ENCODE measurements at places on chromosomes 5 and 9. TPM values are rescaled to one million over a fixed set of nuclear protein-coding genes. Genes with fewer than 3 reads are reported as not detected.
A peak's percentile ranks its signal among the peaks of the same experiment; 100 is the strongest.

Gene NR6A1
- 0.98 TPM for total RNA-seq

Gene SNAPC4
- total RNA-seq: 16.3 TPM

Gene TXNDC8
- total RNA-seq: not detected

Gene ZBTB26
- 11.3 TPM for total RNA-seq

Gene CTXN3
- total RNA-seq: not detected

Gene LOX
- not detected for total RNA-seq

Gene BARHL1
- not detected for total RNA-seq

Gene JAKMIP2
- 4.3 TPM for total RNA-seq

- no peak for ATAC-seq
Observed at GRCh38 chr5:160491438-160491837, 69.8 kb downstream of the PTTG1 start.

DNA sequence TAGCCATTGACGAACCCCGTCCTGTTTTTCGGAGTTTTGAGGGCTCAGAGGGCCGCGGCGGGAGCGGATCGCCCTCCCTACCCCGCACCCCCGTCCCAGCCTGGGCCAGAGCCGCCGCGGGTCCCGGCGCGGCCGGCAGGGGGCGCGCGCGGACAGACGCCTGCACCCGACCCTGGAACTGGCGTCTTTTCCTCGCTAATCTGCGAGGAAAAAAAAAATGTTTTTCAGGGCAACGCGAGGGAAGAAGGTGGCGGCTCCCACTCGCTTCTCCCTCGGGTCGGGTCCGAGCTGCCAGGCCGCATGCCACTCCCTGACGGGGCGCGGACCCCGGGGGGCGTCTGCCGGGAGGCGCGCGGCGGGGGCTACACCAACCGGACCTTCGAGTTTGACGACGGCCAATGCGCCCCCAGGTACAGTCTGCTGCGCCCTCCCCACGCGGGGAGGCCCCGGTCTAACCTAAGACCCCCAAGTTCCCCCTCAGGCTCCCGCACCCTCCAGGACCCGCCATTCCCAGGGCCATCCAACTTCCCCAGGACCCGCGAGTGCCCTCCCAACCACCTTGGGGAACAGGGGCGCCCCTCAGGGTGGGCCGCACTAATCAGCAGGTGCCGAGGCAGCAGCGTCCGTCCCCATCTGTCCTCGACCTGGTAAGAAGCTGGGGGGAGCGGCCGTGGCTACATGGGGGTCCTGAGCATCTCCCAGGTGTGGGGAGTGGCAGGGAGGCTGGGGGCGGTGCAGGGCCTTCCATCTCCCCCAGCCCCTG, at the start of gene KCNT1:
TSS of gene KCNT1 (plus strand) at position 227 of the 763 bp plus-strand sequence. CDS start at position 301, 74 bp downstream.
- peak; percentile 77 for ATAC-seq

- ATAC-seq: no peak
Observed at GRCh38 chr9:108207561-108208165, 648.1 kb downstream of the ACTL7B start.

- no peak for ATAC-seq
Observed at GRCh38 chr9:110187126-110187525, 20.8 kb downstream of the C9orf152 start.

GRCh38 chr5:114473541-114473940, 111.7 kb downstream of the KCNN2 start:
- no peak for ATAC-seq

DNA sequence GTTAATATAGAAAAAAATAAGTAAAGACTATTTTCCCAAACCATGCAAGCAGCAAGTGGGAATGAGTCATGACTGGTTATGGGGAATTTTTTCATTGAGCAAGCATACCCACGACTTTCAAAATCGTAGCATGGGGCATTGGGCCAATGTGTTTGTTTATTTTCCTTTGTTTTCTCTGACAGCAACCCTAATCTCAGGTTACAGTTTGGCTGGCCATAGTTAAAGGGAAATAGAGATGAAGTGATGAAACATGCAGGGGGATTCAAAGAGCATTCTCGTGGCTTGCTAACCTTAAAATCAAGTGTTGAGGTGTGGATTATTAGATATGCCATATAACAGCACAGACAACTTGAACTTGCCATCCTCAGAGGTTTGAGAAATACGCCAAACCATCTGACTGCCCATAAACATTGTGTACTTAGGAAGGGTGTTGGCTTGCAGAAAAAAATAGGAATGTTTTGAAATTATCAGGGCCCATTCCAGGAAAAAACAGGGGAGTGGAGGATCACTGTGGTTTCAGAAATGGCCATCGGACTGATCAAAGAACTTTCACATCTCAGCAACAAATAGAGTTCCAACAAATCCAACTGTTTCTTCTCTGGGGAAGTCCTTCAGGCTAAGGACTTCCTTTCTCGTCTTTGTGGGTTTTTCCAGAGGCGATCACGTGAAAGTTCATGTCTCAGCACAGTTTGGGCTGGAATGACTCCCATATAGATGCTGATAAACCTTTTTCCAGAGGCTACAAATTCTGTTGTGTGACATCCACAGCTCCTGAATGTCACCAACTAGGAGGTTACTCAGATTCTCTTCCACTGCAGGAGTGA, 259.1 kb downstream of the SYK start:
- peak; percentile 63 for ATAC-seq

GRCh38 chr9:4820168-4820567, 27.4 kb downstream of the RCL1 start:
- ATAC-seq: no peak

DNA sequence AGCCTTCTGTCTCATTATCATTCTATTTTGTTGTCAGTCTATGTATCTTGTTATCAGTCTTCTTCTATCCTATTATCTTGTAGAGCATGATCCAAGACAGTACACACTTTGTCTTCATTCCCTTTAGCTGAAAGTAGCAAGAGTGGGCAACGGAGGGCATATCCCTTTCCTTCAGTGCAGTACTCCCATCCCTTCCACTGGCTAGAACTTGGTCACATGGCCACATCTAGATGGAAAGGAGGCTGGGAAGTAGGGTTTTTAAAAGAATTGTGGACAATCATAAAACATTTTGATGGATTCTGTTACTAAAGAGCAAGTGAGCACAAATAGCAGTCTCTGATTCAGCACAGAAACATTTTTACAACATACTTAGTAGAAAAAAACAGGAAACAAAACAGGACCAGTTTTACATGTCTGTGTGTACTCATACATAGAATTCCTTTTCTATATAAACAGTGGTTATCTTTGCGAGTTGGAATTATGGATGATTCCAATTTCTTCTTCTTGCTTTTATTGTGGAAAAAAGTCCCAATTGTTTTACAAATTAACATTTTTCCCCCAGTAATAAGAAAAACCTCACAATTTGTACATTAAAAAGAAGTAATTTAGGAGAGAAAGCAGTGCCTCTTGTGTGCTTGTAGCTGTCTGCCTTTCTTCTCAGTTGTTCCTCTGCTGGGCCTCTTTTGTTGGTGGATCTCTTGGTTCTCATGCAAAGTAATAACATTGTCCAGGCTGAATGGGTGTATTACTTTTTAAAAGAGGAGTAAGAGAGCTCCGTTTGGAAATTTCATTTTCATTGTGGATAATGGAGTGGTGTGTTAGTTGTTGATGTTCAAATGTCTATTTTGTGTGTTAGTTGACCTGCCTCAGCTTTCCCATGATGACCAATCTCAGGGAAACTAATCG, 410.9 kb upstream of the TRPC7 start:
- no peak for ATAC-seq

GRCh38 chr5:10892911-10893215, 131.8 kb upstream of the DAP start:
- ATAC-seq: no peak

GRCh38 chr9:20395651-20396050, 226.6 kb downstream of the MLLT3 start:
- ATAC-seq: no peak

DNA sequence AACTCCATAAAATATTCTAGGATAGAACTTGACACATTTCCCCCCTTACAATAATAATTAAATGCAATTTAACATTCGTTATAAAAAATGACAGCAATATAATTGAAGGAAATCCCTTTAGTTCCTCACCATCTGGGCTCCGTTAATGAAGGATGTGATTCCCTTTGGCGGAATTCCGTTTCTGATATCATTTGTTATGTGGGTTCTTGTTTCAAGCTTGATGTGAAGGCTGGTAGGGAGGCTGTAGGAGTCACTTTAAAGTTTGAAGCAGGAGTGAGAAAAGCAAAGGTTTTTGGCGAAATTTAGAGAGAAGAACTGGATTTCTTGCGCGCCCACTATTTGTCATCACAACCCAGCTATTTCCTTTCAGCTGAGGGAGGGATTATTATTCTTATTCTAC, 4.0 kb downstream of the RGS7BP start:
- no peak for ATAC-seq

DNA sequence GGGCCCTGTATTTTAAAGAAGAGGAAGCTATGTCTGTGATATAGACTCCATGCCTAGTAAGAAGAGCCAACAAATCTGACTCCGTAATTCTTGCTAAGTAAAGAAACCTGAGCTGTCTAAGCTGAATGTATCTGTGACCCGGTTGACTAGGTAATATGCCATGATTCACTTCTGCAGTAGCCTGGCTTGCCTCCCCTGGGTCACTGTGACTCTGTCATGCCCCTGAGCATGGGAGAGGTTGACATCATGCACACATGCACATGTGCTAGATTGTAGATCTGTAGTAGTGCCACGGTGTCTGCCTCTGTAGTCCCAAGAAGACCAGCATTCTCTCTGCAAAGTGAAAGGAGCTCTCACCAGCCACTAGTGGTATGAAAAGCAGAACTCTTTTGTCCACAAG, 9.1 kb downstream of the SLC22A5 start:
- ATAC-seq: peak; percentile 28

DNA sequence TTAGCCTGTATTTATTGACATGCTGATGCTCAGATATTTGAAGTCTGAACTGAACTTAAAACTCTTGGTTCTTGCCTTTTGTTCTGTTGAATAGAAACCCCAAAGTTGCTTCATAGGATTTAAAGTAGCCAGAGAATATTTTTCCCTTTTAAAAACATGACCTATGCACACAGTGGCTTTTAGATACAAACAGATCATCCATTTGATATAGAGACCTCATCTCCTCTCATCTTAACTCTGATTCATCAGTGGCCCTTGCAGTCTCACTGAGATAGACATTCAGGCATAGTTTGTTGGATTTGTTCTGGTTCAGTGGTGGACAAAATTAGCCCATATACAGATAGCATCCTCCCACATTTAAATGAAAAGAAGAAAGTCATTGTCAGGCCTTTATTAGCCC, 43.5 kb upstream of the PJA2 start:
- ATAC-seq: no peak

GRCh38 chr9:89724659-89725058, 119.8 kb downstream of the GADD45G start:
- peak; percentile 42 for ATAC-seq

GRCh38 chr5:103243665-103244064, 14.9 kb upstream of the MACIR start:
- no peak for ATAC-seq

DNA sequence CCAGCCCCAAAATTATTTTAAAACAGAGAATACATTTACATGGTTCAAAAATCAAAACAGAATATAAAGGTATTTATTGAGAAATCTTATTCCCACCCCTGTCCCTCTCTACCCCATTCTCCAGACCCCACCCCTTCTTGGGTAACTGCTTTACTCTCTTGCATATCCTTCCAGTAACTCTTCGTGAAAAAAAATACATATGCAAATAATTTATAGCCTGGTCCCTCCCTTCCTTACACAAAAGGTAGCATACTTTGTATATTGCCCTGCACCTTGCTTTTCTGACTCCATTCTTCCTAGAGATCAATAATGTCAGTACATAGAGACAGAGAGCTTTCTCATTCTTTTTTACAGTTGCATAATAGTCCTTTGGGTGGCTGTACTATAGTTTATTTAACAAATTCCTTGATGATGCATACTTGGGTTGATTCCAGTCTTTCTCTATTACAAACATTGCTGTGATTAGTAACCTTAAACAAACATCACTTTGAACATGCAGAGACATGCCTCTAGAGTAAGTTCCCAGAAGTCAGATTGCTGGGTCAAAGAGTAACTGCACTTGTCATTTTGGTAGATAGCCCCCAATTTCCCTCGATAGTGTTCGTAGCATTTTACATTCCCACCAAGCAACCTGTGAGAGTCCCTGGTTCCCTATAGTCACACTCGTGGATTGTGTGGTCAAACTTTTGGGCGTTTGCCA, 47.9 kb downstream of the STOM start:
- ATAC-seq: peak; percentile 59

DNA sequence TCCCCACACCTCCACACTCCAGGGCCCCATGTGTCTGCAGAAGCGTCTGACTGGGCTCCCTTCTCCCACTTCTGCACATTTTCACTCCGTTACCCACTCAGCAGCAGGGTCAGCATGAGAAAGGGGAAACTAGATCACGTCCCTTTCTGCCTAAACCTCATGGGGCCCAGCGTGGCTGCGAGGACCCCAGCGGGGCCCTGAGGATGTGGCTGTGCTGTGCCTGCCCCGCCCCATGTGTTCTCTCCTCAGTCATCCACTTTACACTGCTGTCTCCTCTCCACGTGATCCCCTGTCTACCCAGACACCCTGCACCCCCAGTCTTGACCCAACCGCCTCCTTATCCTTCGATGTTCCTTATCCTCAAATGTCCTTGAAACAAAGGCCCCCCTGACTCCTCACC, 59.8 kb upstream of the OTULINL start:
- ATAC-seq: no peak

DNA sequence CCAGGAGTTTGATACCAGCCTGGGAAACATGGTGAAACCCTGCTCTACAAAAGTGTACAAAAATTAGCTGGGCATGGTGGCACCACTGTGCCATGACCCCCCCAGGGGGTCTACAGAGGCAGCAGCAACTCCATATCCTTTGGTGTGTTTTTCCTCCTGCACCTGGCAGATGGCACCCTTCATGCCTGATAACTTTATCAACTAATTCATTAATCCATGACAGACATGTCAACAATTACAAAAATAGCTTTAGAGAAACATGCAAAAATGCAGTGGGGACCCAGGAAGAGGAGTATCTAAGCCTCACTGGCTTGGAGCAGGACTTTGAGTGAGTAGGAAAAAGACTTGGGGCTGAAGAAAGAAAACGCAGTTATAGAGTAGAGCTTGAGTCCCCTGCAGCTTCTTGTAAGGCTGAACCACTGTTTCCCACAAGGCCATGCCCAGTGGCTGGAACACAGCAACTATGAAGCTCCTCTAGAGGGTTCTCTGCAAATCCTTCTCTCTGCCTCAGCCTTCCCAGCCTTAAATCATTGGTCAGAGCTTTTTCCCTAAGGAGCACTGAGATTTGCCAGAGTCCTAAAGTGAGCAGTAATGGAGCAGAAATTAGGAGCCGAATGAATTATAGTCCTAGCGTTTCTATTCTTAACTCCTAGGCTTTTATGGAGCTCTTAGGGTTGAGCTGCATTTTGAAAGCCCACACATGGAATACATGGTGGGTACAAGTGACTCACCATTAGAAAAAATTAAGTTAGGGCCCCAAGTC, 25.5 kb upstream of the B4GALT1 start:
- ATAC-seq: no peak

Data from activated T-helper 17 cell treated with anti-CD3 and anti-CD28 coated beads, Interleukin-2, amount 50 U/mL, for 72 hours (primary cell).